Astrocyte (in vitro differentiated cells and primary cell): ENCODE measurements at places on chromosomes 11 and 22. TPM values are rescaled to one million over a fixed set of nuclear protein-coding genes. Genes with fewer than 3 reads are reported as not detected.
A peak's percentile ranks its signal among the peaks of the same experiment; 100 is the strongest.

DNA sequence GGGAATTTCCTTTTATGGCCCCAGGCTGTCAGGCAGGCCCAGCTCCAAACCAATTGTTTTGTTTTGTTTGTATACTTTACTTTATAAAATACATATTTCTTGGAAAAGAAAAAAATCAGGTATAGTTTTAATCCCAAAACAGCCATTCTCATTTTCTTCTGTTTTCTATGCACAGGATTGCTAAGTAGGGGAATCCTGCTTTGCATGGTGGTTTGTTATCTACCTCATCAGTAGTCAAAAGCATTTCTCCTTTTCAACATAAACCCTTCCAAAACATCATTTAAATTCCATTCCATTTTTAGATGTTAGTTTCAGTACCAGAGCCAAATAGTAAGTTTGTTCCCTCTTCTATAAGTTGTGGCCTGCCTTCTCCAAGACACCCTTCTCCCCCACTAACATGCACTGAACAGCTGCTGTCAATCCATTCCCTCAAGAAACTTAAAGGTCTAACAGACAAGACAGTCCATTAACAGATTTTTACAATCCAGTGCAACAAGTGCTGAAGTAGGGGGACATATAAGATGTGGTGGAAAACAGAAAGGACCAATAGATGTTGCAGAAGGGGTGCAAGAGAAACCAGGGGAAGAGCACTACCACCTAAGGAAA, 3.7 kb downstream of the ILK start:
- DNase-seq, result peak; percentile 58

Gene SYT9
- total RNA-seq, result 0.14 and 0.16 TPM in 2 replicates

Gene MS4A6A
- not detected in 2 replicates for total RNA-seq

GRCh38 chr22:50209893-50210292, 9.1 kb downstream of the SELENOO start:
- DNase-seq, result no peak

Gene TSGA10IP
- not detected in 2 replicates for total RNA-seq

- no peak for DNase-seq
Measured at GRCh38 chr11:108393046-108393445, 74.3 kb downstream of the C11orf65 start.

GRCh38 chr11:129117595-129118350, 74.4 kb downstream of the ARHGAP32 start:
- peak; percentile 47 for DNase-seq

DNA sequence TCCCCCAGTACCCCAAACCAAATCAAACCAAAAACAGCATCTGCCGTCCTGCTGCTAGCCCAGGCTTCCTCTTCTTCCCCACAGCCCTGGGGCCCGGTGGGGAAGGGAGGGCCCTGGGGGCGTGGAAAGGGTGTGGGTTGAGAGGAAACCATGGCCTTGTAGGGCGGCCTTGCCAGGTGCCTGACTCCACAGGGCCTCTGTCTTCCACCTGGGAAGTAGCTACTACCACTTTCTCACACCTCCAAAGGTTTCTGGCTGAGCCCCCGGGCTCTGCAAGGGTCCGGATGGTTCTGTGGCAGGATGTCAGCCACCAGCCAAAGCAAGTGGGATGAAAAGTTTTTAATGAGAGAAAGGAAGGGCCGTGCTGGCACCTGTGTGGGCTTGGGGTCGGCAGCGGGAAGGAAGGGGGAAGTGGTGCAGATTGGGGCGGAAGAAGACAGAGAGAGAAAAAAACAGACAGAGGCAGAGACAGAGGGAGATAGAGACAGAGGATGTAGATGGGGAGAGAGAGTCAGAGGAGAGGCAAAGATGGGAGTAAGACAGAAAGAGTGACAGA, 10.5 kb downstream of the TPST2 start:
- no peak for DNase-seq

DNA sequence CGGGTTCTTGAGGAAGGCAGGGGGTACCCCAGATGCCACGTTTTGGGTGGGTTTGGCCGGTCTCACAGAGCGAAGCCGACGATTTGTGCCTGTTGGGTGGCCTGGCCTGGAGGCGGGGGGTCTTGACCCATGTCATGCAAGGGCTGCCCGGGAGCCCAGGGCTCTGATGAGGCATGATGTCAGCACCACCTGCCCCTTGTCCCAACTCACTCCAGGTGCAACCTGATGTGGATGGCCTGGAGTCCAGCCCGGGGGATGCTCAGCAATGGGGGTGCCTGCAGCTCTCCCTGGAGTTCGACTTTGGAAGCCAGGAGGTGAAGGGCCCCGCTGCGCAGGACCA, 851 bp downstream of the SYT8 start:
- DNase-seq, result no peak

Gene KDM4E
- 0.41 TPM in 1 of 2 replicates, not detected in the other for total RNA-seq

- DNase-seq, result no peak
Measured at GRCh38 chr11:110428956-110429730, 605 bp upstream of the FDX1 start.

- no peak for DNase-seq
Measured at GRCh38 chr22:25753252-25753651, 11.3 kb downstream of the MYO18B start.

DNA sequence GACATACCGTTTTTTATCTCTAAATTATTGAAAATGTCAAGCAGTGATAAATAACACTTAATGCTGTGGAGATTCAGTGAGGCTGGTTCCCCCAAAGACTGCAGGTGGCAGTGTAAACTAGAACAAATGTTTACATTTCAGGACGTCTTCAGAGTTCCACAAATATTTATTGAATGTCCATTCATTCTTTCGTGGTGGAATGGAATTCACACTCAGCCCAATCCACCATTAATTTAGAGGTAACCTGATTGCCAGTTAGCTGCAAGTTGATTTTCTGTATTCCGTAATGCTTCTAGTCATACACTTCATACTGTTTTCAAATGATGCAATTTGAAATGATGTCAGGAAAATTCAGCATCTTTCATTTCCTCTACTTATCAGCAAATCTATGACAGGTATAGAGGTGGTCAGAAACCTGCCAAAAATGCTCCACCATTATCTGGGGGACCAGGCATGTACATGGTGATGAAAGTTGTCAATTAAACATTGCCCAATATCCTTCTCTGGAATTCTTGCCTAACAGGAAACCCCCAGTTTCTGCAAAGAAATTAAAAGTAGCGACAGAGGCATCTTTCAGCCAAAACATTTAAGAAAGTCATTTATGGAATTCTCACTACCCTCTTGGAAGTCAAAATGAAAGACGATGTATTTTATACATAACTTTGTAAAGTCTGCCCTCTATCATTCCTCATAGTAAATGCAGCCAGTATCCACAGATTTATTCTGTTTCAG, 94.3 kb upstream of the BMAL1 start:
- peak; percentile 79 for DNase-seq
